ENCODE measurements at places on chromosomes 2 and 18. TPM values are rescaled to one million over a fixed set of nuclear protein-coding genes. Genes with fewer than 3 reads are reported as not detected.

The NOSTRIN gene
- polyA plus RNA-seq = not detected

The CHST9 gene
- not detected for polyA plus RNA-seq

The HES6 gene
- 36.5 TPM for polyA plus RNA-seq

The RFTN2 gene
- 0.06 TPM for polyA plus RNA-seq

The TEX44 gene
- polyA plus RNA-seq = not detected

The TMEM169 gene
- 1.0 TPM for polyA plus RNA-seq

The THSD7B gene
- not detected for polyA plus RNA-seq

The NLRC4 gene
- polyA plus RNA-seq = 0.18 TPM

The TM4SF20 gene
- polyA plus RNA-seq = not detected

GRCh38 chr18:43213816-43214215 is 63.5 kb downstream of the SYT4 start:
- no peaks in the 10 kb centered on the region for H3K27me3 ChIP-seq
- DNase-seq = no peak
- H3K36me3 ChIP-seq = peaks cover 3% of the 10 kb centered on the region

DNA sequence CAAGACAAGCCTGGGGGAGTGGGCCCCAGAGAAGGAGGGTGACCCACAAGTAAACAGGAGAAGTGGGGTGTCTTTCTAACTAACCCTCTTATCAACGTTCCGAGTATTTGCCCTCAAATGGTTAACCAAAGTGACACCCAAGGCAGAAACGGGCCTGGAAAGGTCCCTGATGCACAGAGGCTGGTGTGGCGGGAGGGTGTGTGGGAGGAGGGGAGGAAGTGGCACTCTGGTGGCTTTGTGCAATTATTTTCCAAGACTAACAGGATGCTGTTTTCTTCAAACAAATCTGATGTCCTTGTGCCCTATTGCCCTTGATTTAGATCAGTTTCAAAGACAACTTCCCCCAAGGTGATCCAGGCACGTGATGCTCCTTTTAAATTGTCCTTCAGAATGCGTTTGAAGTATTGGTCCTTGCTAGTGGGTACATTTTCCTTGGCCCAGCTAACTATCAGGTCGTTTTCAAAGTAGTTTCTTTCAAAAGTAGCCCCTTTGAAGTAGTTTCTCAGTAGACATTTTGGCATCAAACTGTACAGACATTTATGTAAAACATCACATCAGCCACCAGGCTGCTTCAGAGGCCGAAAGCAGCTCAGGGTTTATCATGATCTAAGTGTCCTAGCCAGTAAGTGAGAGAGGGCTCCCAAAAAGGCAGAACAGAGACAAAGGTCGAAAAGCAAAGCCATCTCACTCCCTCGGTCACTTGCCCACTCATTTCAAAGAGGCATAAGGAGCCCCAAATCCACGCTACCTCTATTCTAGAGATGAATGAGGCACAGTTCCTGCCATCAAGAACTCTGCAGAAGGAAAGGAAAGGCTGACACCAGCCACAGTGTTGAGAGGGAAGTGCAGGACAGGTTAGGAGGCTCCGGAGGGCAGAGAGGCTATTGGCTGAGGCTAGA is 371.1 kb upstream of the ID2 start:
- peaks cover 96% of the 10 kb centered on the region for H3K4me1 ChIP-seq
- peaks cover 11% of the 10 kb centered on the region for H3K27me3 ChIP-seq
- peak; percentile 79 for DNase-seq
- H3K36me3 ChIP-seq = peaks cover 49% of the 10 kb centered on the region
- H3K4me3 ChIP-seq = peak overlapping the region; percentile 82
- H3K27ac ChIP-seq = peak overlapping the region; percentile 97

GRCh38 chr18:26460449-26461091 is 87.8 kb downstream of the KCTD1 start:
- H3K36me3 ChIP-seq = peaks cover 19% of the 10 kb centered on the region
- peaks cover 2% of the 10 kb centered on the region for H3K27me3 ChIP-seq
- no peak overlapping the region for H3K4me3 ChIP-seq
- no peak for DNase-seq
- peaks cover 10% of the 10 kb centered on the region for H3K4me1 ChIP-seq

GRCh38 chr2:187783446-187783845 is 229.2 kb upstream of the TFPI start:
- no peaks in the 10 kb centered on the region for H3K4me1 ChIP-seq
- no peaks in the 10 kb centered on the region for H3K36me3 ChIP-seq
- DNase-seq = no peak
- no peak overlapping the region for H3K4me3 ChIP-seq

DNA sequence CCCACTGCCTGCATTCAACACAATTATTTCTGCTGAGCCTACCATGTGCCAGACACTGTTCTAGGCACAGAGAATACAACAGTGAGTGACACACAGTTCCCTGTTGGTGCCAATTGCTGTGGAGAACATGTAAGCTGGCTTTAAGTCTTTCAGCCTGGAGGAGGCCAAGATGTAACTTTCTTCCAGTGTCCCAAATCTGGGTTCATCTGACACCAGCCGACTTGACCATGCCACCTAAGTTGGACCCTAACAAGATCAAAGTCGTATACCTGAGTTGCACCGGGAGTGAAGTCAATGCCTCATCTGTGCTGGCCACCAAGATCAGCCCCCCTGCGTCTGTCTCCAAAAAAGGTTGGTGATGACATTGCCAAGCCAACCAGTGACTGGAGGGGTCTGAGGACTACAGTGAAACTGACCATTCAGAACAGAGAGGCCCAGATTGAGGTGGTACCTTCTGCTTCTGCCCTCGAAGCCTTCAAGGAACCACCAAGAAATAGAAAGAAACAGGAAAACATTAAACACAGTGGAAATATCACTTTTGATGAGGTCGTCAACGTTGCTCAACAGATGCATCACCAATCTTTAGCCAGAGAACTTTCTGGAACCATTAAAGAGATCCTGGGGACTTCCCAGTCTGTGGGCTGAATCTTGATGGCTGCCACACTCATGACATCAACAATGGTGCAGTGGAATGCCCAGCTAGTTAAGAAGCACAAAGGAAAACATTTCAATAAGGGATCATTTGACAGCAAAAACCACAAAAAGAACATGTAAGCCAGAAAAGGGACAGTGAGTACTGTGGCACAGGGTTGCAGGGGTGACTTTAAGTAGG is 6.3 kb downstream of the TRABD2A start:
- no peaks in the 10 kb centered on the region for H3K4me1 ChIP-seq
- H3K36me3 ChIP-seq = no peaks in the 10 kb centered on the region
- no peak for DNase-seq

DNA sequence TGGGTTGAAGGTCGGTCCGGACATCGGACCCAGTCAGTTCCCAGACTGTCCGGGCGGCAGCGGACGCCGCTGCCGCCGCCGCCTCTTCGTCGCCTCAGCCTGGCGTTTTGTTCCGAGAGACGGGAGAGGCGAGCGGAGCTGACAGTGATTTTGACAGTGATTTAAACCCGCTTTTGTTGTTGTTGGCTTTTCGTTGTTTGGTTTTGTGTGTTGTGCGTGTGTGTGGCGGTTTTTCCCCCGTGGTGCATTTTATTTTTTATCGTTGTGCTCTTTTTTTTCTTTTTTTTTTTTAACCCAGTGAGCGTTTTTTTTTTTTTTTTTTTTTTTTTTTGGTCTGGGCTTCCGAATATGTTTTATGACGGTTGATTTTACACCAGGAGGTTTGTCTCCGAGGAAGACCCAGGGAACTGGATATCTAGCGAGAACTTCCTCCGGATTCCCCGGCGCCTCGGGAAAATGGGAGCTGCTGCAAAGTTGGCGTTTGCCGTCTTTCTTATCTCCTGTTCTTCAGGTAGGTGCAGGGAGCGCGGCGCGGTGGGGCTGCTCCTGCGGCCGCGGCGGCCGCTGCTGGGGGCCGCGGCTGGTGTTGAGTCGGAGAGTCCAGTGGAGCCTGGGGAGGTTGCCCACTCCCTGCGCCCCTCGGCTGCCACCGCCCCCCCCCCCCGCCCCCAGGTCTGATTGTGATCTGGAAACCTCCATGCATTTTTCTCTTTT is at the start of gene ACVR2A:
Gene ACVR2A (plus strand): TSS at position 333 of the 714 bp plus-strand sequence. CDS start 124 bp downstream, at position 457.
- peaks cover 52% of the 10 kb centered on the region for H3K4me1 ChIP-seq
- no peaks in the 10 kb centered on the region for H3K36me3 ChIP-seq
- peak; percentile 52 for DNase-seq
- peak within 1 kb of the TSS; percentile 96 for H3K27ac ChIP-seq
- peak within 1 kb of the TSS; percentile 95 for H3K4me3 ChIP-seq

- peaks cover 4% of the 10 kb centered on the region for H3K27me3 ChIP-seq
- no peak overlapping the region for H3K4me3 ChIP-seq
- H3K4me1 ChIP-seq = no peaks in the 10 kb centered on the region
- no peak for DNase-seq
These were observed 859.1 kb upstream of the ACVR2A start for GRCh38 chr2:146985753-146986152.

DNA sequence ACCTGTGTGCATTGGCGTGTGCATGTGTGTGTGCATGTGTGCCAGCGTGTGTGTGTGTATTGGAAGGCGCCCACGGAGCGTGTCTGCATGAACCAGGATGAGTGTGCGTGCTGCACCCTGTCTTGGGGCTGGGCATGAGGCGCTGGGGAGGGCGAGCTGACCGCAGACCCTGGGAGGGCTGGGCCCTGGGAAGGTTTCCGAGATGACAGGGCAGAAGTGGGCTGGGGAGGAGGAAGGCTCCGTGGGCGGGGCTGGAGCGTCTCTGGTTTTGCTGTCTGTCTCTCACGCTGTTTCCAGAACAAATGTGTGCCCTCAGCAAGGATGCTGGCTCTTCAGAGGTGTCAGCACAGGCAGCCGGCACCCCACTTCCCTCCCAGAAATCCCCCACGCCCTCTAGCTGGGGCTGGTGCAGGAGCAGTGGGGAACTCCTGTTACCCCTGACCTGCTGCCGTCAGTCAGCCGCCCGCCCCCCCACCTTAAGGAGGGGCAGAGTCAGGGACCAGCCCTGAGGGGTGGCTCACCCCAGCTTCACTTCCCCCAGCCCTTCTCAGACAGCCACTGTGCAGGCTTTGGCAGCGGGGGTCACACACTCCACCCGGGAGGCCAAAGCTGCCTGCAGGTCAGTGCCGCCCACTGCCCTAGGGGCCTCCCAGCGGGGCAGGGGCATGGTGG is at the start of gene GPR35:
Gene GPR35 (plus strand): TSS at position 531 of the 672 bp plus-strand sequence. CDS start 4,473 bp downstream, outside the sequence.
- H3K4me3 ChIP-seq = peak within 1 kb of the TSS; percentile 62
- peak; percentile 79 for DNase-seq
- peaks cover 44% of the 10 kb centered on the region for H3K4me1 ChIP-seq
- peaks cover 2% of the 10 kb centered on the region for H3K27me3 ChIP-seq
- peak within 1 kb of the TSS; percentile 86 for H3K27ac ChIP-seq
- no peaks in the 10 kb centered on the region for H3K36me3 ChIP-seq

DNA sequence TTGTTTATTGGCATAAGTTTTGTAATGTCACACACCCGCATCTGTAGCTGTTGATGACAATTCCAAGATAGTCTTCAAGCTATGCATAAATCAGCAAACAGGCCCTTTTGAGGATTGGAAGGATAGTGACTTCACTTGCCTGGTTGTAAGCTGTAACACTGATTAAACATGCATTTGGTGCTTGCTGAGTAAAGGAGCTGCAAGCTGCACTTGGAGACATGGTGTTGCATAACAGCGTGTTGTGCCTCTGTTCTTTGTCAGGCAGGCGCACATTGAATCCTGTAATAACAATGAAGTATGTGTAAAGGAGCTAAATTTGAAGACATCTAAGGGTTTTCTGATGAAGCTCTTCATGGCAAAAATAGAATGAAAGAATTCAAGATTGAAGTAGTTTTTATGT is 68.7 kb upstream of the TTC27 start:
- no peak for DNase-seq
- H3K36me3 ChIP-seq = no peaks in the 10 kb centered on the region
- H3K4me3 ChIP-seq = no peak overlapping the region
- H3K4me1 ChIP-seq = peaks cover 12% of the 10 kb centered on the region
- H3K27ac ChIP-seq = no peak overlapping the region

DNA sequence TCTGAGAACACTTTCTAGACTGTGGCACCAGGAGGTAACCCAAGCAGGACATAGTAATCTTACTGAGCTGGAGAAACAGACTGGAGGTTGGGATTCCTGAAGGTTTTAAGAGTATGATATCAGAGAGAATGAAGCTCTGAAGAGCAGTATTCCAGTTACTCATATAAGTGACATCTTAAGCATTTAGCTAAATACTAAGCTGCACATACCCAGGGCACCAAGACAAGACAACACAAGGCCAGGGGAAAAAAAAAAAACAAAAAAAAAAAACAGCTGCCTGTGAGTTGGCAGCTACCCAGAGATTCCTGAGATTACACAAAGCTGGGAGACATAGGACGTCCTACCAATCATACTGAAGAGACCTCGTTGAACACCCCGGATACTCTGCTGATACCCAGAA is 175.8 kb downstream of the SRBD1 start:
- no peaks in the 10 kb centered on the region for H3K27me3 ChIP-seq
- H3K36me3 ChIP-seq = peaks cover 18% of the 10 kb centered on the region
- H3K4me3 ChIP-seq = no peak overlapping the region
- H3K27ac ChIP-seq = no peak overlapping the region

GRCh38 chr18:36514778-36515177 is 217.3 kb downstream of the FHOD3 start:
- H3K4me3 ChIP-seq = no peak overlapping the region
- H3K27me3 ChIP-seq = no peaks in the 10 kb centered on the region
- no peaks in the 10 kb centered on the region for H3K36me3 ChIP-seq
- no peak overlapping the region for H3K27ac ChIP-seq
- no peaks in the 10 kb centered on the region for H3K4me1 ChIP-seq
- no peak for DNase-seq

DNA sequence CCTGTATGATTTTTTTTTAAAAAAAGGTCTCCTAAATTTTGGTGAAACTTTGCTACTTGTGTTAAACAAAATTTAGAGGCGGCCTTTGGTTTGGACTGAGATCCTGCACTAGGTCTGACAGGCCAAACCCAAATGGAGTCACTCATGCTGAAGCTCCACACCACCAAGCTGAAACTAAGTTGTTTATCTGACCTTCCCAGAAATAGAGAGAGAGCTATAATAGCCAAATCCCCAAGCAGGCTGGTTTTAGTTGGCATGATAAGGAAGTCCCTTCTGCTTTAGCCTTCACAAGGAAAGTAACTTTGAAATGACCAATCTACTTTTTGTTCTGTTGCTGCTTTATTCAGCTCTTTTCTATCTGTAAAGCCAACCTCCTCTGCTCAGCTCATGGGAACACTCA is 17.1 kb upstream of the THUMPD2 start:
- no peaks in the 10 kb centered on the region for H3K4me1 ChIP-seq
- DNase-seq = no peak
- no peaks in the 10 kb centered on the region for H3K27me3 ChIP-seq
- H3K27ac ChIP-seq = no peak overlapping the region

DNA sequence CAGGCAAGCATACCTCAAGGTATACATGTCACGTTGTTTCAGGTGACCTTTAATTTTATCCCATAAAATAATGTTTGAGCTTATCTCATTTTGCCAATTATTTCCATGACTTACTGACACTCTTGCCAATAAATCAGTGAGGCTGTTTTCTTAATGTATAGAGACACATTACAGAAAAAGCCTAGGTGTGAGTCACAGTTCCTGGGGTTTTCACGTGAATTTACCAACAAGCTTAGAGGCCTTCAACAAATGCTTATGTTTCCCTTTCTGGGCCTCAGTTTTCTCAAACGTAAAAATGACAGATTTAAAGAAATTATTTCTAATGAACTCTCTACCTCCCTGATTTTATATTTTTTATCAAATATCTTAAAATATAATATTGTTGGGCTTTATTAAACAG is 517.5 kb upstream of the SPHKAP start:
- no peak overlapping the region for H3K27ac ChIP-seq
- no peak for DNase-seq
- H3K27me3 ChIP-seq = peaks cover 2% of the 10 kb centered on the region
- H3K36me3 ChIP-seq = no peaks in the 10 kb centered on the region
- no peaks in the 10 kb centered on the region for H3K4me1 ChIP-seq
- H3K4me3 ChIP-seq = no peak overlapping the region
